ENCODE measurements at places on chromosomes 16 and 17.
A peak's percentile ranks its signal among the peaks of the same experiment; 100 is the strongest.

- no peak for DNase-seq
These were observed 12.8 kb downstream of the CANT1 start for GRCh38 chr17:78996781-78997201.

- no peak for DNase-seq
These were observed 502.8 kb upstream of the CDH11 start for GRCh38 chr16:65624666-65625065.

- no peak for DNase-seq
These were observed 16.8 kb upstream of the RBFOX1 start for GRCh38 chr16:7315813-7316212.

GRCh38 chr16:57982385-57982784 is 11.5 kb upstream of the CNGB1 start:
- no peak for DNase-seq

DNA sequence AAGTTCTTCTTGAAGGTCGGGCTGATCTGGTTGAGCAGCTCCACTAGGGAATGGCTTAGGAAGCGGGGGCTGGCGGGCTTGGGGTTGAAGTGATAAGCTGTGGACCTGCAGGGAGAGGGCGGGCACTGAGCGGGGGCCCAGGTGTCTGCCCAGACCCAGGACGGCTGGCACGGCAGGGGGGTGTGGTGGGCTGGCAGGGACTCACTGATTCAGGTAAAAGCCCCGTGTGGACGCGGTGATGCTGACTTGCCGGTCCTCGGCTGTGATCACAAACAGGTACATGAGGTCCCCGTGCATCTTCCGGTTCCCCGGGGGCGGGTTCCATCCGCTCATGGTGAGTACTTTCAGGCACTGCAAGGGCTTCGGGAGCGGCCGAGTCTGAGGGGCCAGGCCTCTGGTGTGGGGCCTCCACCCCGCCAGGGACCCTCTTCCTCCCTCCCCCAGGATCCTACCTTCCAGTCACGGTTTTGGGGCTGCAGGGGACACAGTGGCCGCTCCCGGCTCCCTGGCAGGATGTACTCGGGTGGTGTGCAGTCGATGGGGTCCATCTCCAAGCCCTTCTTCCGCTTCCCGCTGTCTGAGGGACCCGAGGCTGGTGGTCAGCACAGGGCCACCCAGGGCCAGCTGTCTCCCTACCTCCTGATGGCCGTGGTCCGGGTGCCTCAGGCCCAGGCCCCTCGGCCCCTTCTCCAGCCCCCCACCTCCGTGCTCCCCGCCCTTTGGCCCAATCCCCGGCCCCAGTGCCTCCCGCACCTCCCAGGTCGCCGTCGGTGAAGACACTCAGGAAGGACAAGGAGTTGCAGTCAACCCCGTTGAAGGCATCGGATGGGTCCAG is 10.2 kb downstream of the CLUH start:
- DNase-seq = no peak

DNA sequence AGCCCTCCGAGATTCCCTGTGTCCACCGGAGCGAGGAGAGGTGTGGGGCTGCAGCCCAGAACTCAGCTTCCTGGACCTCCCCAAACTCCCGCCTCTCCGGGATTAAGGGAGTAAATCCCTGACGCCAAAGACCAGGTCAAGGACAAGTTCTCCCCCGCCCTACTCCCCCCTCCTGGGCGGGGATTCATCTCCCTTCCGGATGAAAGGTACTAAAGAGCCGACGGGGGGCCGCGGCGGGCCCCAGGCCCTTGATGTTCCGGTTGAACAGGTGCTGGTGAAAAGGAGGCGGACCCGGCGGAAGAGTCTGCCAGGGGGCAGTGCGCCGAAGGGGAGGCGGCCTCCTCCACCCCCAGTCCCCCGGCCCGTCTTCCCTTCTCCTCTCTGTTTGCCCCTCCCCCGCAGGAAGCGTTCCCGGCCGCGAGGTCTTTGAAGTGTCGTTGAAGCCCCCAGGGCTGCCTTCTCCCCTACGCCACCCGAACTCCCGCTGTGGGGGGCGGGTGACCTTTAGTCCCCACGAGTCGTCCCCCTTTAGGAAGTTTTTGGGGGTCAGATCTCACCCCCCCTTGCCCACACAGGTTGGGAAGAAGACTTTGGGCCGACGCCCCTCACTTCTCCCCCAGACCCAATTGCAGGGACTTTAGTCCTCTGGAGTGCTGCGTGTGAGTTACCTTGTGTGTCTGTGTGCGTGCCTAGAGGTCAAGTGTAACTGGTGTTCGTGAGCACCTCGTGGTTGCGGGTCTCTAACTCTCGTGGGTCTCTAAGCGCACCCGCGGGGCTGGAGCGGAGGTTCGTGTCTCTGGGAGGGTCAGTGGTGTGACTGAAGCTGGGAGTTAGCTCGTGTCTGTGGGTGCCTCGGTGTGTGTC is 1.1 kb upstream of the MLLT6 start:
- peak; percentile 55 for DNase-seq

GRCh38 chr16:64507240-64508024 is 614.4 kb downstream of the CDH11 start:
- DNase-seq = no peak

DNA sequence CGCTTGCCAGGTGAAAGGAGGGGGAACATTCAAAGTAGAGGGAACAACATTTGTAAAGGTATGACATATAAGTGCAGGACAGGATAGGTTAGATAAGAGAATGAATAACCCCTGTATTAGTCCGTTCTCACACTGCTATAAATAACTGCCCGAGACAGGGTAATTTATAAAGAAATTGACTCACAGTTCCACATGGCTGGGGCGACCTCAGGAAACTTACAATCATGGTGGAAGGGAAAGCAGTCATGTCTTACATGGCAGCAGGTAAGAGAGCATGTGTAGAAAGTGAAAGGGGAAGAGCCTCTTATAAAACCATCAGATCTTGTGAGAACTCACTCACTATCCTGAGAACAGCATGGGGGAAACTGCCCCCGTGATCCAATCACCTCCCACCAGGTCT is 223.8 kb downstream of the SOX9 start:
- no peak for DNase-seq

DNA sequence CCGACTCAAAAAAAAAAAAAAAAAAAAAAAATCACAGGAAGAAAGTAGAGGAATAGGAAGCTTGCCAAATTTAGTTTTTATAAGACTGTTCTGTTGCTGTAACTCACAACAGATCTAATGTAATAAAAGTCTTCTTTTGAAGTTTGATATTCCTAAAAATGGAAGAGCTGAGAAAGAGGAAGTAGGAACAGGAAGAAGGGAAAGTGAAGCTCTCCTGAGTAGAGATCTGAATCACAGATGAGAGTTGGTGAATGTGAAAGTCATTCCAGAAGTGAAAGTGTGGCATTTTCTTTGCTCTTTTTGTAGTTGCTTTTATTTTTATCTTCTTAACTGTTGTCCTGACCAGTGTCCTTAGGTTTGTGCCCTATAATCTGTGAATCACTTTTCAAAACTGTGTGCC is 2.1 kb downstream of the NMT1 start:
- peak; percentile 28 for DNase-seq

- DNase-seq = no peak
These were observed 34.3 kb downstream of the NLRC5 start for GRCh38 chr16:57023541-57024249.

- DNase-seq = peak; percentile 88
These were observed 32.9 kb downstream of the CPSF4L start for GRCh38 chr17:73228748-73229236.

DNA sequence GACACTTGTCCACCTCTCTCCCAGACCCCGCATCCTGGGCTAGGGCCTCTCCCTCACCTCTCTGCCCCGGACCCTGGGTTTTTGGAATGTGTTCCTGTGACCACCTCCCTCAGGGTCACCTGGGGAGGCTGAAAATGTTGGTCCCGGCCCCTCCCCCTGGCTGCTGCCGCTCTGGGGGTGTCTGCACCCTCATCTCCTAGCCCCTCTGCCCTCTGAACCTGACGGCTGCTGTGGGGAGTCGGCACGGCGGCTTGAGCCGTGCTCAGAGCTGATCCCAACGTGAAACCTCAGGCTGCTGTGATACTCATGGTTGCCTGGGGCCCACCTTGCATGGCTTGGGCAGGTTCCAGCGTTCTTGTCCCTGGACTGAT is 42.8 kb downstream of the ADCY7 start:
- no peak for DNase-seq

DNA sequence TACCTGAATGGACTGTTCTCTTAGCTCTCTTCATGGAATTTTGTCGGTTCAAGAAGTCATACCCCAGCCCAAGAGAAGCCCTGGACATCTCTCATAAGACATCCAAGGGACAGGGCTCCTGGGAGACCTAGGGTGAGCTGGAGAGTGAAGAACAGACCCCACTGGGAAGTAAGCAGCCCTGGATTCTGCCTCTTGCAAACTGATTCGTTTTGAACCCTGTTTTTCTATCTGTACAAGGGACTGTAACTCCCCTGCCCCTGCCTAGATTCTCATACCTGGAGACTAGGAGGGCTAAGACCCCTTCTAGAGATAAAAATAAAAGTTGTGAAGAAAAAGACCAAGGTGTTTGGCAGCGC is 449 bp downstream of the CCL3L1 start:
- DNase-seq = no peak
